ENCODE measurements at places on chromosomes 5 and 9.

DNA sequence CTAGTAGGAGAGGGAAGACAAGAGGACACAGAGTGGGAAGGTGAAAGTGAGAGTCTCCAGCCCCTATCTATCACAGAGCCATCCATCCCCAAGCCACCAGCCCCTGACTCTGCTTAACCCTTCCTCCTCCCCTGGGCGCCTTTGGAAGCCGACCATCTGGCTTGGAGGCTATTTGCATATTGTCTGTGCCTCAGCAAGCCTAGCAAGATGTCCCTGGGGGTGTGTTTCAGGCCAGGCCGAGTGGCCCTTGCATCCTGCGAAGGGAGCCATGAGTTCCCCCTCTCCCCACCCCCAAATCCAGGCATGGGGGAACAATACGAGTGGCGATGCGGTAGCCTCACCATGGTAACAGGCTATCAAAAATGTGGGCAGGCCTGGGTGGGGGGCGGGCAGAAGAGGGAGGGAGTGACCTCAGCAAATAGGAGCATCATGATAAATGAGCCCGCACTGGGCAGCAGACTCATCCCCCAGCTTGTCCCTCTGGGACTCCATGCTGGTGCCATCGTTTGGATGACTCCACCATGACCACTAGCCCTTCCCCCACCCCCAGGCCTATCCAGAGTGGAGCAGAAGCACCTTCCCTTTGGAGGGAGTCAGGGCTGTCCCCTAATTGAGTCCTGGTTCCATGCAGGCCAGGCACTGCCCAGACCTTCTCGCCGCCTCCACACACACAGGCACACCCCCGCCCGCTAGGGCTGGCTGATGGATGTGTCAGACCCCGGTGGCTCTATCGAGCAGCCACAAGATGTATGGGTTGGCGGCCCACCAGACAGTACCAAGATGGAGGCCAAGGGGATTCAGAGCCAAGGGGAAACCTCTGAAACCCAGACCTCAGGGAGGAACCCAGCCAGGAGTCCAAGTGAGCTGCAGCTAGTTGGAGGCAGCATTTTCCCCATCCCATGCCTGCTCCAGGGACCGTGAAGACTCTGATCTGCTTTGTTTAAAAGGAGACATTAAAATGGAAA, 14.6 kb downstream of the URM1 start:
- no peak for DNase-seq

DNA sequence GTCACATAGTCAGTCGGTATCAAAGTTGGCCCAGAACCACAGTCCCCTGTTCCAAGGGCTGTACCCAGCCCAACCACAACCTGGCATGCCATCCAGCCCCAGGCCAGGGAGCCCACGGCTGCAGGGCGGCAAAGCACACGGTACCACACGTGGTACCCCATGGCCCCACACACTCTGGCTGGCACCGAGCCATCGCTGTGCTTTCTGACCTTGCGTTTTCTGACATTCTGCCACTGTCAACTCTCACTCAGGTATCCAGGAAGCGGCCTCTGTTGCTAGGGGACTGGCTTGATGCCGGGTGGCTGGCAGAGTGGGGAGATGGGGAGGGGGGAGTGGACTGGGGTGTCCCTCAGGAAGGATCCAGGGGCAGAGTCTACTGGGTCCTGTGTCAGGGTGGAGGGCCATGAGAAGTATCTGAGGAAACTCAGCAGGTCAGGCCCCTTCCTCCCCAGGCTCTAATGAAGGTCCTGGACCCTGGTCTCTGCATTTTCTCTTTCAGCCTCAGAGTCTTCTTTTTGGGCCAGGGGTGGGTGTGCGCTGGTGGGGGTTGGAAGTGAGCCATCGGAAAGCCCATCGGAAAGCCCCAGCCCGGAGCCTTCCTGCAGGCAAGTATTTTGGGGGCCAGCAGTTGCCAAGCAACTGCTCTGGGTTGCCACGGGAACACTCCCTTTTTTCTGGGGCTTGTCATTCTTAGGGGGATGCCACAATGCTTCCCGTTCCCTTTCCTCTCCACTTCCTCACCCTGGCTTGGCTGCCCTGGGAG, 21.0 kb upstream of the RALGDS start:
- no peak for DNase-seq

DNA sequence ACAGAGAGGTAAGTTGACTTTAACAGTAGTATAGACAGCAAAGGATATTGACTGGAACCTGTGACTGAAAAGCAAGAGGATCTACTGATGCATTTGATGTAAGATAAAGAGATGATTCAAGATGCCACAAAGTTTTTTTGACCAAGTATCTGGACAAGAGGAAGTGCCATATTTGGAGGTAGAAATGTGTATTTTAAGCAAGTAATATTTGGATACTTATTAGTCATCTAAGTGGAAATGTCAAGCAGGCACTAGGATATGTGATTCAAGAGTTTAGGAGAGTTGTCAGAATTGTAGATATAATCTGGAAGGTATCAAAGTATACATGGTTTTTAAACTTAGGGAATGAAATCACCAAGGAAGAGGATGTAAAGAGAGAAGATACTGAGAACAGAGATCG, 686.1 kb upstream of the CHD1 start:
- DNase-seq = no peak

- no peak for DNase-seq
Observed at GRCh38 chr9:108877524-108877923, 15.5 kb downstream of the ACTL7A start.

DNA sequence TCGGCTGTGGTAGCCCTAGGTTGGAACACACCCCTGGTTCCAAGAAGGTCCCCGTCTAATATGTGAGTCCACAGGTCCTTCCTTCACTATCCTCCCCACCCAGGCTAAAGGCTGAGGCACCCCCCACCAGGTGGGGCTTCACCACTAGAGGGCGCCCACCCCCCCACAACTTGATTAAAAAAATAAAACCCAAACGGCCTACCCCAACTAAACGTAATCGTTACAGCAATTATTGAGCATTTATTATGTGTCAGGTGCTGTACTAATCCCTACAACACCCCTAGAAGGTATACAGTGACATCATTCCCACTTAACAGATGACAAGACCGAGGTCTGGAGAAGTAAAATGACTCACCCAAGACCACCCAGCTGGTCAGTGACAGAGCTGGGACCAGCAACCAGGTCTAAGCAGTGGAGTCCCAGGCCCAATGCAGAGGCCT, 65.0 kb downstream of the FGF18 start:
- DNase-seq = no peak

DNA sequence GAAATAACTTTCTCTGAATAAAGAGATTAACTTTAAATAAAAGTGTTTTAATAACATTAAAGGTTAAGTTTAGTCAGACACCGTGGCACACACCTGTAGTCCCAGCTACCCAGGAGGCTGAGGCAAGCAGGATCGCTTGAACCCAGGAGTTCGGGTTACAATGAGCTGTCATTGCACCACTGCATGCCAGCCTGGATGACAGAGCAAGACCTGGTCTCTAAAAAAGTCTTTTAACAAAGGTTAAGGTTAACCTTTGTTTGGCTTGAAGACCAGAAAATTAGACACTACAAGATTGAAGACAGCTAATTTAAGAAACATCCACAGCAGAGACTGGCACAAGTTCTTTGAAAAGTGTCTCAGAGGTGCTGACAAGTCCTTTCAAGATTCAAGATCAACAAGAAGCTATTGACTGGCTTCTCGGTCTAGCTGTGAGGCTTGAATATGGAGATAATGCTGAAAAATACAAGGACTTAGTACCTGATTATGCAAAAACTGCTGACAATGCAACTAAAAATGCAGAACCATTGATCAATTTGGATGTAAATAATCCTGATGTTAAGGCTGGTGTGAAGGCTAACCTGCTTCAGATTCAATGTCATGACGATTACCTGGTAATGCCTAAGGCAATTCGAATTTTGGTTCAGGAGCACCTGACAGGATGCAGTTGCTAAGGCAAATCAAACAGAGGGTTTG, 48.8 kb downstream of the FAM81B start:
- DNase-seq = no peak

GRCh38 chr9:91182429-91183225, 179.1 kb downstream of the AUH start:
- no peak for DNase-seq

- no peak for DNase-seq
Observed at GRCh38 chr9:115210699-115211098, 92.7 kb upstream of the TNC start.

DNA sequence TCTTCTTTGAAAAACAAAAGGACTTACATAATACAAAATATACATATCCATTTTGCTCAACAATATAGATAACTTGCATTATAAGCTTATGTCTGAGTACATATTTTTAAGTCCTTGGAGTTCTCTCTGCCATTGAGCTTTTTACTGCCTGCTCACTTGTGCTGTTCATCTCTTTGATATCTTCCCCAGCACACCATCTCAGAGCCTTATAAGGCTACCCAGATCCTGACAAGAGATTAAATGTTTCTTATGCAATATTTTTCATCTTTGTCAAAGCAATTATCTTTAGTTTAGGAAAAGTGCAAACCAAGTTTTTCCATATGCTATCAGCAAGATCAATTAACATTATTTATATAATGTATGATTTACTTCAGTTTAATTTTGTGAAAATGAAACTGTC, 60.7 kb upstream of the ITGA1 start:
- DNase-seq = no peak

GRCh38 chr5:10564838-10565784, 1.2 kb downstream of the ANKRD33B start:
- DNase-seq = no peak

Measured in RCC 7860 (cell line).